Jurkat, Clone E6-1 (cell line): ENCODE measurements at places on chromosomes 5 and 9.

- DNase-seq: no peak
Measured at GRCh38 chr5:1770443-1770802, 29.2 kb downstream of the MRPL36 start.

- DNase-seq: no peak
Measured at GRCh38 chr5:110371011-110371724, 355.3 kb downstream of the TMEM232 start.

DNA sequence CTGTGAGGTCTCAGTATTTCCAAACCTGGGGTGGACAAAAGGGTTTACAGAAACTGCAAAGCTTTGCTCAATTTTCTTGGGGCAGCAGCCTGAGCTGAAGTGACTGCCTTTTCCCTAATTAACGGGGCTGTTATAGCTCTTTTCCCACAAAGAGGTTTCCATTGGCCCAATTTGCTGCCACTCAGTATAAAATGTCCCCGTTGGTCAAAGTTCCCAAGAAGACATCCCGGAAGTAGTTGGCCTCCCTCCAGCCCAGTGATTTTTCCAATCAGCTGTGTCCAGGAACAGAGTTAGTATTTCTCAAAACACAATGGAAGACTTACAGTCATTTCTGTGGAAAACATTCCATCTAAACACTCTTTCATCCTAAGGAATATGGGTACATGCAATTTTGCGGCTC is 643.6 kb downstream of the ACTL7B start:
- DNase-seq: no peak

- no peak for DNase-seq
Measured at GRCh38 chr5:114319236-114319635, 42.6 kb upstream of the KCNN2 start.

- no peak for DNase-seq
Measured at GRCh38 chr9:93468763-93469456, 15.5 kb upstream of the FAM120AOS start.
